D721Med (cell line): ENCODE measurements at places on chromosomes 2 and 18.
A peak's percentile ranks its signal among the peaks of the same experiment; 100 is the strongest.

DNA sequence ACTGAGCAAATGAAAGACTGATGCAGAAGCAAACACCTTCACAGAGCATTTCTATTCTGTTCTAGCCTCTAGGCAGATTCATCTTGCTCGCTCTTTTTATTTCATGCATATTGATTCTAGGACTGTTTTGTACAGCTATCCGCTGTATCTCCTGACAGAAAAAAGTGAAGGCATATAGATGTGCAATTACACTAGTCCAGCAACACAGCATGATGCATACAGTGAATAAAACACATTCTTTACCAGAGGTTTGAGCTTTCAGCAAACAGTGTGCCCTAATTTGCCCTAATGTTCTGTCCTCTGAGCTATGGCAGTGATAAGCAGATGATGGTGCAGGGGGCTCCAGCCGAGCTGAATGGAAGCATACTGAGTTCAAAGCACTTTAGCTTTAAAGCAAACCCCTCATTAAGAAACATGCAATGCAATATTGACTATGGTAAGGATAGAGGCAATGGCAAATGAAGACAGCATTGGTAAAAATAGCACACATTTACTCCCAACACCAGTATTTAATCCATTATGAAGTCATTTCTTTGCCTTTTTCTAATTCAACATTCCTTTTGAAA is 141.2 kb upstream of the RGPD4 start:
- DNase-seq: no peak

DNA sequence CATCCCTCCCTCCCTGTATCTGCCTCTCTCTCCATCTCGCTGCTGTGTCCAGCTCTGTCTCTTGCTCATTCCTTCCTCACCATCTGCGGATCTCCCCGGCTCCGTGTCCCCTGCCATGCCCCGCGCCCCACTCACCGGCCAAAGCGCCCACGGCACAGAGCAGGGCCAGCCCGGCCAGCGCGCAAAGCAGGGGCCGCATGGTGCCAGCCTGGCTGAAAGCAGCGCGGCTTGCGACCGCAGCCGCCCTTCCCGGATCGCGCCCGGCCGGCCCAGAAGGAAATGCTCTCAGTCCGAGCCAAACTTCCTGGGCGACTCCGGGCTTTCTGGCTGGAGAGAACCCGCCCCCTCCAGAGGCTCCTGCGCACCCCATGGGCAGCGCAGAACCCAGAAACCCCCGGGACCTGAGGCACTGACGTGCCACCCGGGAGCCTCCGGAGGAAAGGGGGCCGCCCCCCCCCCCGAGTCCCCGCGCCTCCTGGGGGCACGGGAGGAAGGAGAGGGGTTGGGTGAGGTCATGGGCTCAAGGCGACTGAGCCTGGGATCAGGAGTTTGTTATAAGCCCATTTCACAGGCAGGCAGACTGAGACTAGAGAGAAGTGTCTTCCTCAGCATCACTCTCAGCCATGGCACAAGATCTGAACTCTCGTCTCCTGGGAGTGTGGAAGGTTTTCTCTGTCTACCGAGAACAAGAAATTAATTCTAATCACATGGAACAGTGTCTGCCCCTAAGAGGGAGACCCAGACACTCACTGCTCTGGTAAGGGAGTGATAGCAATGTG is 45.2 kb upstream of the RAB6C start:
- DNase-seq: no peak

DNA sequence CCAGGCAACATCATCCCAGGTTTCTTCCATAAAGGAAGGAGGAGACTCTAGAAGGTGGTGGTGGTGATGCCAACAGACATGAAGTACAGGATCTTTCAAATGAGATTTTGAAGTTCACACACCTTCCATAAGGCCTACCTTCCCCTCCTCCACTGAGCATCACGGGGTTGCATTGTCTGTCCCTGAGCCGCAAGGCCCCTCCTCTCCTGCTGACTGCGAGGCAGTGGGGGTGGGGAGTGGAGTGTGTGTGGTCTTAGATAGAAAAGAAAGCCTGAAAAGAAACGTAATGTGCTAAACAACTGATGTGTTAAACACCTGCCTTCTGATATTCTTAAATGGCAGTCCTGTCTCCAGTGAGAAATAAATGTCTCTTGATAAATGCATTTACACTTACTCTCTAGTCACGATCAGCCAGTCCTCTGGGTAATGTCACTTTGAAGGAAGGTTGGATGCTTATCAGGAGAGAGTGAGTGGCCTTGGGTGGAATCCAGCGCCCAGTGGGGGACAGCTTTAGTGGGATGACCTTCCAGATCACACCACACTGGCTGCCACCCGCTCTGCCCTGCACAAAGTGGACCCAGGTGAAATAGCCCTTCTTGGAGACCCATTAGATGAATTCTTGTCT is 5.5 kb upstream of the SCYGR5 start:
- DNase-seq: no peak

- DNase-seq: no peak
These were observed 33.8 kb upstream of the DNAJC10 start for GRCh38 chr2:182682210-182682609.

DNA sequence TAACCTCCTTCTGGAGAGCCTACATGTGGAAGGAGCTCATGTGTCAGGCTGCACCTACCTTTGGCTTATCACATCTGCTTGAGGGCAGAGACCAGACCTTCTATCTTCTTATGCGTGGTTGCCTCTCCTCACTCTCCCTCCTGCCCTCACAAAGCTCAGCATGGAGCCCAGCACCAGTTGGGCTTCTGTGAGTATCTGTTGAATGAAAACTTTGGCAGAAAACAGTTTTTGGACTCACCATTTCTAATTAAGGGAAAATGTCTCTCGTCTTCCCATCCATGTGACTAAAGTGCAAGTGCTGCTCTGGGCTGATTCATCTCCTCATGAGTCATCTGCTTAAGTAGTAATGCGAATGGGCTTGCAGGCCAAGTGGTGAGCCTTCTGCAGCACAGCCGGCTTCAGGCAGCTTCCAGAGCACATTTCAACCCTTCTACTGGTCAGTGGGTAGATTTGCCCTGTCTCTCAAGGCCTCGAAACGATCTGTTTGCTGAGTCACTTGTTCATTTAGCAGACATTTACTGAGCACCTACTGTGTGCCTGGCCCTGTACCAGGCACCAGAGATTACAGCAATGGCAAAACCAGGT is 102.6 kb downstream of the VSNL1 start:
- DNase-seq: no peak

- DNase-seq: no peak
These were observed 383.2 kb upstream of the SLC14A2 start for GRCh38 chr18:45232061-45232460.

DNA sequence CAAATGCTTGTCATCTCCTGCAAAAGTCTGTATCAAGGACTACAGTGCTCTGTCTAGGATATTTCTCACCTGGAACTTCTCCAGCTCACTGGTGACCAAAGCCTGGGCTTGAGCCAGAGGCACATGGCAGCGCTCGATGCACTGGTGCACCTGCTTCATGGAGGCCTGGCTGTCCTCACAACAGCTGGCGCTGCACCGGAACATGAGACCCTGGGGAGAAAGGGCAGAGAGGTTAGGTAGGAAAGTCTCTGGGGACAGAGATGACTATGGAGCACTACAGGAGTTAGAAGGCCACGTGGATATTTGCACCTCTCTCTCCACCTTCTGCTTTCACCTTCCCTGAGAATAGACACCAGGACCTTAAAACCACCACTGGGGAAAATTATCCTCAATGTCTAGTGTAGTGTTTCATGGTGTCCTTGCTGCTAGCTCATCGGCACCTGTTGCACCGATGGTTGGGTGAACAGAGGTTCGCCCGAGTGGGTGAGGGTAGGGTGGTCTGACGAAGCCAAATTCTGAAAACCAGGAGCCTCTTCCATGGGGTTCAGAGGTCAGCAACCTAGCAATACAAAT is 1.0 kb downstream of the FAM136A start:
- no peak for DNase-seq

DNA sequence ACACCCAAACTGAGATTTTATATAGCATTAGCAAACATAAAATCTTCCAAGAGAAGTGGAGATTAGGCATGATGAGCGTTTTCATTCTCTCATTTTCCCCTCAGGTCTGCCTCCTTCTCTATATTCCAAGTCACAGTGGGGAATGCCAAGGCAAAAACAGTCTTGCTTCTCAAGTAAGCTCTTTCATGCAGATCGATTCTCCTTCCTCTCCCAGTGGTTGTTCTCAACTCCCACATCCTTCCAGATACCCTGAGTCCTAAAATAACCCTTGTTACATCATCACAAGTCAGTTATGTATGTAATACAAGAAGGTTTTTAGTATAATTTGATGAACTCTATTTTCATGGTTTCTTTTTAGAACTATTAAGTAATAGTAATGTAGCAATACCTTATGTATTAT is 150.6 kb downstream of the TXNL1 start:
- DNase-seq: no peak

- no peak for DNase-seq
These were observed 266.1 kb upstream of the CYP26B1 start for GRCh38 chr2:72413716-72414115.

GRCh38 chr2:8684878-8685696 is 3.2 kb downstream of the ID2 start:
- no peak for DNase-seq

- DNase-seq: no peak
These were observed 128.7 kb downstream of the LYPD6B start for GRCh38 chr2:149167001-149167780.

DNA sequence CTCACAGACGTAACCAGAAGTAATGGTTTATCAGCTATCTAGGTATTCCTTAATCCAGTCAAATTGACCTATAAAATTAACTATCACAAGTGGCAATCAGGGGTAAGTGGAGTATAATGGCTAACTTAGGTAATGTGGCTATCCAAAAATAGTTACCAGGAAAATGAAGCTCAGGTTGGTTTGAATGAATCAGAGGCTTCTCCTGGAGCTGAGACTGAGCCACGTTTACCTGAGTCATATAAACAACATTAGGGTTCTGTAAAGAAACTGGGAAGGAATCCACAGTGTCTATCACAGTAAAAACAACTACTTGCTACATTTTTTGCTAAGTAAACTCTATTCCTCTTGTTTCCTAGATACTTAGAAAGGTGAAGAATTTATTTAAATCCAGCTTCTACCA is 236.0 kb upstream of the SPHKAP start:
- DNase-seq: no peak

- no peak for DNase-seq
These were observed 83.0 kb upstream of the SOX11 start for GRCh38 chr2:5609201-5609600.

DNA sequence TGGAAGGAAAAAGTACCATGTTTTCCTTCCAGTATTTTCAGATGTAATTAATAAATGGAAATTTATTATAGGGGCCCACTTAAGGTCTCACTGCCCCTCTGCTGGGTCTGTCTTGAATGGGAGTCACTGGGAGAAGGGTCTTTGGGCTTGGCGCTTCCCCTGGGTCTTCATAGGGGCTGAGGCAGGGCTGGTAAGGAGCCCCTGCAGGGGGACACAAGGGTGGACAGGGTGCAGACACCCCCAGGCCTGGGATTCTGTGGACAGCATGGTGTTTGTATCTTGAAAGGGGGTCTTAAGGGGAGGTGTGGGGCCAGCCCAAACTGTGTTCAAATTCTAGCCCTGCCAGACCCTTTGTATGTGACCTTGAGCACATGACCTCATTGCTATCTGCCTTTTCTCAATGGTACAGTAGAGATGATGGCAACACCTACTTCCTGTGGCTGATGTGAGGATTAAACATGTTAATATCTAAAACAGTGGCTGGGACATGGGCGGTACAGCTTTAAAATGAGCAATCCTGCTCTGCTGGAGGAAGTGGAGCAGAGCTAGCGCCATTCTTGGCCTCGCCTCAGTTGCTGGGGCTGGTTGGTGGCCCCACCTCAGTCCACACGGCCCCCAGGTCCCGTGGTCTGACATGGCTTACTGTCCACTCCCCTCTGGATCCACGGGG is 71.6 kb downstream of the GNAL start:
- no peak for DNase-seq

- DNase-seq: no peak
These were observed 126.4 kb upstream of the HAAO start for GRCh38 chr2:42918671-42919318.

- no peak for DNase-seq
These were observed 51.4 kb upstream of the SMAD2 start for GRCh38 chr18:47981830-47982229.

GRCh38 chr18:79105455-79105854 is 36.3 kb downstream of the ATP9B start:
- DNase-seq: no peak

DNA sequence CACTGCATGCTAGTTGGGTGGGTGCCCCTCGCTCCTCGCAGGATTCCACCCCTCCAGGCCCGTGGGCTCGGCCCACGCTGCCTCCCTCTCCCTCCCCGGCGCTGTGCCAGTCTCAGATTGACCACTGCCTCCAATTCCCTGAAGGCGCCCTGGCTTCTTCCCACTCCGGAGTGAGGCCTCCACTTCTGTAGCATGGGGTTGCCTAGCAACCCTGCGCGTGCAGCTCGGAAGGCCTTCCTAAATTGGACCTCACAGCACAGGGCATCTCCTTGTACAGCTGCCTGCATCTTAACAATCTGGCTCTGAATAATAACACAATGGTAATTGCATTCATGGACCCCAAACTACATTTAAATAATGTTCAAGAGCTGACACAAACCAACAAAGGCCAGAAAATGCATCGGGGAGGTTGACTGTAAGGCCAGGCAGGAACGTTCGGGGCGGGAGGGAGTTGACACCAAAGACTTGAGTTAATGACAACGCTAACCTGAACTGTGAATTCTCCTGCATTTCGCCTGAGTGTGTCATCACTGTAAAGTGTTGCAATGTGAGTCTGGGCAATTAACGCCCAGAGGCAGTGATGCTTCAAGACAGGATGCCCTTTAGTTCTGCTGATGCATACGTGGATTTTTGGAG is 222.9 kb downstream of the ZBTB7C start:
- no peak for DNase-seq

DNA sequence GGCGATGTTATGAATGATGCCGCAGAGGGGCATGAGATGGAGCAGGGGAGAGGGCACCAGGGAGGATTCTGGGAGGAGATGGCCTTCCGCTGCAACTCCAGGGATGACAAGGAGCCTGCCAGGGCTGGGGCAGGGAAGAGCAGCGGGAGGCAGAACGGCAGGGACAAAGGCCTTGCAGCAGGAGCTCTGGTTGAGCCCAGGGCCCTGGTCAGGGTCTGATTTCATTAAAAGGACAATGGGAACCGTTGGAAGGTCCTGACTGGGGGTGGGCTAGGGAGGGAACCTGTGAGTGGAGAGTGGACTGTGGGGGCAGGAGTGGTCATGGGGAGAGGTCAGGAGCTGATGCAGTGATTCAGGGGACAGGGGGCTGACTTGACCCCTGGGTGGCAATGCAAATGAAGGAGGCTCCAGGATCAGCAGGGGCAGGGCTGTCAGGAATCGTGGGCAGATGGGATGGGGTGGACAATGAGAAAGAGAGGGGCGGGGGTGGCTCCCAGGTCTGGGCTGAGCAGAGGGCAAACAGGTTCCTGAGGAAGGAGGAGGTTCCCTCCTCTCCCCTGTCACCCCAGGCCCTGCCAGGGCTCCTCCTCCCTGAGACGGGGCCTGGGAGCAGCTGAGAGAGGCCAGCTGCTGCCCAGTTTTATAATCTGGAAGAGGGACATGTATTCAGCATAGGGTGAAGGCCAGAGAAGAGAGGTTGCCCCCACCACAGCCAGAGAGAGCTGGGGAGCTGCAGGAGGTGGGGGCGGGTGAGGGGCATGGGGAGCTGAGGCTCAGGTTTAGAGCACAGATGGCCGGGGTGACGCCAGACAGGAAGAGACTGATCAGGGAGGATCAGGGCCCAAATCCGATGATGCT is 7.3 kb upstream of the DUSP2 start:
- peak; percentile 78 for DNase-seq
